Daoy (cell line): ENCODE measurements at places on chromosomes 7 and 10. TPM values are rescaled to one million over a fixed set of nuclear protein-coding genes. Genes with fewer than 3 reads are reported as not detected.

GPR26 gene
- 0.11 TPM in 1 of 2 replicates, not detected in the other for total RNA-seq

ZC3HAV1 gene
- total RNA-seq, result 51.8 and 52.6 TPM in 2 replicates

AKR1C8 gene
- total RNA-seq, result not detected in 2 replicates

DPP6 gene
- 0.24 and 0.91 TPM in 2 replicates for total RNA-seq

MMD2 gene
- not detected in 2 replicates for total RNA-seq

GPR158 gene
- 2.6 and 4.6 TPM in 2 replicates for total RNA-seq

DRGX gene
- not detected in 2 replicates for total RNA-seq

GIMAP8 gene
- total RNA-seq, result not detected in 2 replicates

KIF11 gene
- 53.8 and 63.8 TPM in 2 replicates for total RNA-seq

JCAD gene
- total RNA-seq, result 4.5 and 5.2 TPM in 2 replicates

LDB3 gene
- total RNA-seq, result 0.45 TPM in 1 of 2 replicates, not detected in the other
